Activated CD4-positive, alpha-beta T cell treated with anti-CD3 and anti-CD28 coated beads, Interleukin-2, amount 50 U/mL, for 1 hour (primary cell): ENCODE measurements at places on chromosomes 7 and 10.

- peak; percentile 44 for DNase-seq
Observed at GRCh38 chr7:45923290-45923689, 2.2 kb upstream of the IGFBP3 start.

- DNase-seq: no peak
Observed at GRCh38 chr10:52517012-52517411, 202.9 kb downstream of the DKK1 start.

- no peak for DNase-seq
Observed at GRCh38 chr10:7585228-7585627, 81.5 kb downstream of the ITIH5 start.

DNA sequence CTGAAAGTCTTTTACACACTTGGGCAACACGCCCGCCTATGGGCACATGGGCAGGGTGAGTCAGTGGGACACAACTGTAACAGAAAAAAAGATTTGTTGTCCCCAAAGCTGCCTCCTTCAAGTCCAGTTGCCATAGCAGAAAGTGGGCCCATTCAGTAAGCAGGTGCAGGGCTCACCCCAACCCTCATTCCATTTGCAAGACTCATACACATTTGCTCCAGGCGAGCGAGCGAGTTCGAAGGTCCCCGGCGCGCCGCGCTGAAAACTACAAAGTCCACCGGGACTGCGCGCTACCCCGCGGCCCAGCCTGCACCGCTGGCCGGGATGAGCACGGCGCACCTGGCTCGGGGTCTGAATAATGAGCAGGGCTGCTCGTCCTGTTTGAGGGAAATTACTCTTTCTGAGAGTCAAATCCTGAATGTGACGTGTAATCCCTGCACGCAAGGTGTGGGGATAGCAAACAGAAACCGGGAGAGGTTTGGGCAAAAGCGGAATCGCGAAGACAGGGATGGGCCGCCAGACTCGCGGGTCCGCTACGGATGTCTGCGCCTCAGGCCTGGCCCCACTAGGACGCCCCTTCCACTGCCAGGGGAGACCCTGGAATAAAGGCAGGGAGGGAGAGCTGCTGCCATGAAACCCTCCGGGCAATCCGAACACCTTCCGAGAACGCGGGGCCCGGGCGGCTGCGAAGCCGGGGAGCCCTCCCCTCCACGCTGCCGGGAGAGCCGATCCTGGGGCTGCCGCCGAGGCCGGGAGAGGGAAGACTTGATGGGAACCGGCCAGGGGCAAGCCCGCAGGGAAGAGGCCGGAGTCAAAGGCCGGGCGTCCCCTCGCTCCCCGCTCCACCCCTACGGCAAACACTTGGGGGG is 982 bp downstream of the COBL start:
- no peak for DNase-seq

GRCh38 chr7:35588647-35589046 is 106.3 kb downstream of the HERPUD2 start:
- DNase-seq: no peak

DNA sequence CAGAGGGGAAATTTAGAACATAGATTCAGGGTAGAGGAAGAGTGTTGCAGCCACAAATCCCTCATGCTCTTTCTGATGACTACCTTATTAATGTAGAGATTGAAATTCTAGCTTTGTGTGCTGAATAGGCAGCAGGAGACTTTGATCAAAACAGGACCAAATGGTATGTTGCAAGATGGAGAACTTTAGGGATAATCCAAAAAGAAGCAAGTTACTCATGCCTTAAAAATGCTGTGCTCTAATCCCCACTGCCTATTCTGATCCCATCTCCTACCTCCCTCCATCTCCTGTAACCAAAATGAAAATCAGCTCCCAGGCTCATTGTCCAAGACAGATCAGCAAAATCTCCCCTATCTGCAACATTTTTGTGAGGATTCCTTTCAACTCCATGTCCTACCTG is 31.3 kb downstream of the CH25H start:
- no peak for DNase-seq

GRCh38 chr7:2934984-2935740 is 91.1 kb upstream of the GNA12 start:
- no peak for DNase-seq

DNA sequence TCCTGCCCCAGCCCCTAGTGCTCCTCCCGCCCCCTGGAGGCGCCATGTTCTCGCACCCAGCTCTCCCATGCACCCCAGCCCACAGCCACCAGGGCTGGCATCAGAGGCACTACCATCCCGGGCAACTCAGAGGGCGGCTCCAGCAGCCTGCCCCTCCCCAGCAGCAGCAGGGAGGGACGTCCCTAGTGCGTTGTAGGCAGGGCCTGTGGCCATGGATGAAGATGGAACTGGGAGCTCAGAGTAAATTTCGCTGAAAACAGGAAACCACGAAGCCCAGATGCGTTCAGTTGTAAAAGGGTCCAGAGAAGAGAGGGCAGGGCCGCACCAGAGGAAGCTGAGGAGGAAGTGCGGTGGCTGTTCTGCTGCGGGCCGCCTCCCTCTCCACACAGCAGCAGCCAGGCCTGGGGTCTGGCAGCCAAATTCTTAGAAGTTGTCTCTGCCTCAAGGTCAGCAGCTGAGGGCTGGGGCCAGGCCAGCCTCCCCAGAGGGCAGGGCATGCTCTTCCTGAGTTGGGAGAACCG is 24.6 kb downstream of the VSIR start:
- DNase-seq: peak; percentile 67

DNA sequence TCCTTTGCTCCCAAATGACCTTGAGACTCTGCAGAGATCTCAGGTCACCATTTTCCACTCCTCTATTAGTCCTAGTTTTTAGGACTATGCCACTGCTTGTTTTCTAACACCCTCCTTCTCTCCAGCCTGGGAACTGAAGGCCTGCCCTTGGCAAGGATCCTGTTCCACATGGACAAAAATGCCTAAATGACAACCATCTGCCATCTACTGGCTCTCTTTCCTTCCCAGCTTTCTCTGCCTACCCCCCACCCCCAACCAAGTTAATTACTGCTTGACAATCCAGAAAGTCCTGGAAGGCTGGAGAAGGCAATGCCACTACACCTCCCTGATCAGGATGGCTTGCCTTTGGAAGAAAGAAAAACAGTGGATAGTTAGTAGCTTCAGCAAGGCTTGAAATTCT is 44.8 kb upstream of the SP8 start:
- DNase-seq: no peak

DNA sequence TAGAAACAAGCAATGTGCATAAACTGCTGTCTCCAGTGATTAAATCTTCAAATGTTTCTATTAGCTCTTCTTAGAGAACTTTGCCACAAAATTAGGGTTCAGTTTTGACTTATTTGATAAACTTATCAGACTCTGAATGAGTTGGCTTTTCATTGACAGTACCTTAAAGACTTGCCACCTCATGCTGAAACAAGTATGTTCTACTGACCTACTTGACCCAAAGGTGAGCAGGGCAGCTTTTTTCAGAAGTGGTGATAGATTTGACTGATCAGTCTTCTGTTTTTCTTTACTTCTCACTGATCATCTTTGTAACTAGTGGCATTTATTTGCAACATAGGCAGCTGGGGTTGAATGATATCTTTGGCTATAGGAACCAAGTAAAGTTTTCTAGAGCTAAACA is 7.8 kb downstream of the ZNF277 start:
- no peak for DNase-seq

DNA sequence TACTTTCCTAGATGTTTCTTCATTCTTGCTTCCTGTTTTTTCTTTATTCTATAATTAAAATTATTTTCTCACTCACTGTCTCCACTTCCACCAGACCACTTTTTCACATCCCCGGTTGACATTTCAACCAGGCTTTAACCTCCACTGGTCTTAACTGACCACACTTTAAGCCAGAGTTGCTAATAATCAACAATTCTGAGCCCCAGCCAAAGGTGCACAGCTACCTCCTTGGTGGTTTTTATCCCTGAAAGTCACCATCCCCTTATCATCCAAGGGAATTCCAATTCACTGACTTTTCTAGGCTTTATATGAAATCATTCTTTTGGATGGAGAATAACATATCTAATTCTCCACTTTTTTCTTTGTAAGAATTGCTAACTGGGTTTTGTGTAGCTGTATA is 138.9 kb downstream of the FRMD4A start:
- DNase-seq: no peak

DNA sequence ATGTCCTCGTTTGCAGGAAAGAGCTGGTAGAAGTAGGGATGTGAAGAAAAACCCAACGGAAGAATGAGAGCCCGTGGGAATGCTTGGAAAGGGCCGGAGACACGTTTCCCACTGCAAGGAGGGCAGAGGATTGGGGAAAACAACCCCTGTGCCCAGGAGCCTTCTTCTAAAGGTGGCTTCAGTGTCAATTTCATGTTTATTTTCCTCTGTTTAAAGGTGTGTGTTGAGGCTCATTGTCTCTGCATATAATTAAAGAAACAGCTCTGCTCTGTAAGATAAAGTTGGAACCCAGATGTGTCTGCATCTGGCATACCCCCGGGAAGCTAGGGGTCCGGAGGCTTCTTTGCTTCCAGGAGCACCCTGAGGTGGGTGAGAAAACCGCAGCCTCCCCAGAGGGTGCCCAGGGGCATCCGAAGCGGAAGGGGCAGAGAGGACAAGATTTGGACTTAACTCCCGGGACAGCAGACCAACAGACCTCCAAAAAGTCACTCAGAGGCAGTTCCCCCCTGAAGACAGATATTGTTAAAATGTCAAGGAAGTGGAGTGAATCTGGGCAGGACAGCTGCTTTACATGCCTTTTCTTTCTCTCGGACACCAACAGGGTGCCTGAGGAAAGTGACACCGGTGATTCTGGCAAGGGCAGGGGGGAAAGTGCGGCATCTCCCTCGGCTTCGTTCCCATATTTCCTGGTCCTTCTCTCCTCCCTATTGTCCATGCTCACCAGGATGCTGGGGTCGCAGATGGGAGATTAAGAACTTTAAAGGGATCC is 8.6 kb upstream of the GATA3 start:
- no peak for DNase-seq

DNA sequence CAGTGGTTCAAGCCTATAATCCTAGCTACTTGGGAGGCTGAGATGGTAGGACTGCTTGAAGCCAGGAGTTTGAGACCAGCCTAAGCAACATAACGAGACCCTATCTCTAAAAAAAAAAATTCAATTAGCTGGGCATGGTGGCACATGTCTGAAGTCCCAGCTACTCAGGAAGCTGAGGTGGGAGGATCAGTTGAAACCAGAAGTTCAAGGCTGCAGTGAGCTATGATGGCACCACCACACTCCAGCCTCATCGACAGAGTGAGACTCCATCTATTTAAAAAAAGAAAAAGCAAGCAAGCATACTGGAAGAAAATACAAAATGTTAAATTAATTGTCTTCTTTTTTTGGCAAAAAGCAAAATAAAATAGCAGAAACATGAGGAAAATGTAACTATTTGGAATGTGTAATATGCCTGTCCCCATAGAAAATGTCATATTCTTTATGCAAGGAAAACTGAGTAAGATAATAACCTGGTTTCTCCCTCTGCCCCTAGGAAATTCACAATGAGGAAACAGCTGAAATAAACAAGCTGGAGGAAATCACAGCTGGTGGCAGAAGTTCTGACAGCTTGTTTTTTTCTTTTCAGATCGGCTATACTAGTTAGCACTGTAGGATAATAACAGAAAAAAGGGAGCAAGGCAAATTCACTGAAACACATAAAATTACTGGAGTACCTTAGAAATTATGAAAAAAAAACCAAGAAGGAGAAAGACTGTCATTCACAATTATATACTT is 48.5 kb downstream of the HERPUD2 start:
- DNase-seq: no peak

DNA sequence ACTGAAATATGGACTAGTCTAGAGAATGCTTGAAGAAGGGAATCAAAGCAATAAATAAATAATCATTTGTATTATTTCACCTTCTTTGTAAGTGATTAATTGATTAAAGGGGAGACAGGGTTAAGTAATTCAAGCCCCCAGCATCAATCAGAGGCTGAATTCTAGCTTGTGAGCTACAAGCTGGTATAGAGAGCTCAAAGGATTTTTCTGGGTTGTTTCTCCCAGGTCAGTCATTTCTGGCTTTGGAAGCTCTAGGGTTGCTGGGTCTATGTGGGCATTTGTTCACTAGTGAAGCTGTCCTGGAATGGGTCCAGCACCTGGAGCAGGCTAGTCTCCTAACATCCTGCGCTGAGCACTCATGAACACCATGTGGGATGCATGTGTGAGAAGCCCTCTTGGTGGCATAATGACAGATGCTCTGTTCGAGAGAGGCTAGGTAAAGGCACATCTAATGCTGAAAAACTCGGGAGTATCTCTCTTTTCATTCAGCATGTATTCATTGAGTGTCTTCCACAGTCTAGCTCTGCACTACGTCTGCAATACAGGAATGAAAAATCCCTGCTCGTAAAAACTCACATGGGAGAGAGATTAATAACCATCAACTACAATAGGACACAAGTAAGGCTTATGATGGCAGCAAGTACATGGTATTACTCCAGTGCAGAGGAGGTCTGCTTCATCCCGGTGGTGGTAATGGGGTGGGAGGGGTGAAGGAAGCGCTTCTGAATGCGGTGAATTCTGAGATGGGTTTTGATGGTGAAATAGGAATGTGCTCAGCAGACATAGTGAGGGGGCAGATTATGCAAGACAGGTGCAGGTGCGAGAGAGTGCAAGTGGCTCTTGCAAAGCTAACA is 68.0 kb upstream of the NRP1 start:
- DNase-seq: no peak

DNA sequence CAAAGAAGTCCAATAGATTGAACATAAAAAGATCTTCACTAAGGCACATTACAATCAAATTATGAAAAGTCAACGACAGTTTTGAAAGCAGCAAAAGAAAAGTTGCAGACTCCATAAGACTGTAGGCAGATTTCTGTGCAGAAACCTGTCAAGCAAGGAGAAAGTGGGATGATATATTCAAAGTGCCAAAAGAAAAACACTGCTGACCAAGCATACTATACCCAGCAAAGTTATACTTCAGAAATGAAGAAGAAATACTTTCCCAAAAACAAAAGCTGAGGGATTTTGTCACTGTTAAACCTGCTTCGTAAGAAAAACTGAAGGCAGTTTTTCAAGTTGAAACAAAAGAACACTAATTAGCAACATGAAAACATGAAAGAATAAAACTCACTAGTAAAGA is 145.5 kb downstream of the ZEB1 start:
- no peak for DNase-seq

DNA sequence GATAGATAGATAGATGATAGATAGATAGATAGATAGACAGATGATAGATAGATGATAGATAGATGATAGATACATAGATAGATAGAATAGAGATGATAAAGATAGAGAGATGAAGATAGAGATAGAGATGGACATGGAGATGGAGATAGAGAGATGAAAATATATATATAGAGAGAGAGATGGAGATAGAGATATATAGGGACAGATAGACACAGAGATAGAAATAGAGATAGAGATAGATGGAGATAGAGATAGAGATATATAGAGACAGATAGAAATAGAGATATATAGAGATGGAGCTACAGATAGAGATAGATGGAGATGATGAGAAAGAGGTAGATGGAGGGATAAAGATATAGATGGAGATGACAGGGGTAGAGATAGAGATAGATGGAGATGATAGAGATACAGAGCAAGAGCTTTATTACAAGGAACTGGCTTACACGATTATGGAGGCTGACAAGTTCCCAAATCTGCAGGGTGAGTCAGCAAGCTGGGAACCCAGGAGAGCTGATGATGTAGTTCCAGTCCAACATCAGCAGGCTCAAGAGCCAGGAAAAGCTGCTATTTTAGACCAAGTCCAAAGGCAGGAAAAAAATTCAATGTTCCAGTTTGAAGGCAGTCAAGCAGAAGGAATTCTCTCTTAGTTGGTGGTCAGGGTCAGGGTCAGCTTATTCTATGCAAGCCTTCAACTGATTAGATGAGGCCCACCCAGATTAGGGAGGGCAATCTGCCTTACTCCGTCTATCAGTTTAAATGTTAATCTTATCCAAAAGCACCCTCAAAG is 37.1 kb downstream of the CAV1 start:
- no peak for DNase-seq

- DNase-seq: no peak
Observed at GRCh38 chr7:1951159-1951536, 281.1 kb downstream of the ELFN1 start.
